ENCODE measurements at places on chromosomes 6 and 20. TPM values are rescaled to one million over a fixed set of nuclear protein-coding genes. Genes with fewer than 3 reads are reported as not detected.

Gene RAD21L1
- not detected for total RNA-seq

Gene MANEA
- 4.8 TPM for total RNA-seq

Gene BPIFB1
- not detected for total RNA-seq

Gene DDO
- total RNA-seq, result 3.4 TPM

Gene SSTR4
- total RNA-seq, result 0.19 TPM

Gene PRR18
- total RNA-seq, result not detected

Gene GGT7
- total RNA-seq, result 14.4 TPM

Gene WDR46
- 37.9 TPM for total RNA-seq

Gene HFE
- total RNA-seq, result 11.1 TPM

Gene BIRC7
- total RNA-seq, result not detected

Gene ABHD16A
- total RNA-seq, result 69.4 TPM

Gene CLIC1
- total RNA-seq, result 269 TPM

Gene UBD
- not detected for total RNA-seq

Gene NKX2-4
- not detected for total RNA-seq

Gene OOEP
- not detected for total RNA-seq

Gene SALL4
- 0.05 TPM for total RNA-seq

Gene NKAPL
- total RNA-seq, result 0.24 TPM

Gene KCNS1
- total RNA-seq, result 0.17 TPM

DNA sequence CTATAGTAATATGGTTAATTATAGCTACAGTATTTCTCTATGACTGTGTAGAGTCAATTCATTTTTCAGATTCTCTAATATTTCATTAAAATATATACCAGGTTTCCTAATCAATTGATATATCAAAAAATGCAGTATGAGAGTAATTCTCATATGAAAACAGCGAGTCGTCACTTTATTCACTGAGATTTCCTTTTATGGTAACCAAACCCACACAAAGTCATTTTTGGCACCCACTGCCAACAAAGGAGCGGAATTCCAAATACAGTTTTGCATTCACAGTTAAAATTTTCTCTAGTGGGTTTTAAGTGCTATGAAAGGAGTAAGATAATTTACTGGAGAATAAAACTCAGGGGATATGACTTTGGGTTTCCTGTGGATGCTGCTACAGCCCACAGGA lies 163.8 kb downstream of the HIVEP2 start:
- DNase-seq, result no peak

DNA sequence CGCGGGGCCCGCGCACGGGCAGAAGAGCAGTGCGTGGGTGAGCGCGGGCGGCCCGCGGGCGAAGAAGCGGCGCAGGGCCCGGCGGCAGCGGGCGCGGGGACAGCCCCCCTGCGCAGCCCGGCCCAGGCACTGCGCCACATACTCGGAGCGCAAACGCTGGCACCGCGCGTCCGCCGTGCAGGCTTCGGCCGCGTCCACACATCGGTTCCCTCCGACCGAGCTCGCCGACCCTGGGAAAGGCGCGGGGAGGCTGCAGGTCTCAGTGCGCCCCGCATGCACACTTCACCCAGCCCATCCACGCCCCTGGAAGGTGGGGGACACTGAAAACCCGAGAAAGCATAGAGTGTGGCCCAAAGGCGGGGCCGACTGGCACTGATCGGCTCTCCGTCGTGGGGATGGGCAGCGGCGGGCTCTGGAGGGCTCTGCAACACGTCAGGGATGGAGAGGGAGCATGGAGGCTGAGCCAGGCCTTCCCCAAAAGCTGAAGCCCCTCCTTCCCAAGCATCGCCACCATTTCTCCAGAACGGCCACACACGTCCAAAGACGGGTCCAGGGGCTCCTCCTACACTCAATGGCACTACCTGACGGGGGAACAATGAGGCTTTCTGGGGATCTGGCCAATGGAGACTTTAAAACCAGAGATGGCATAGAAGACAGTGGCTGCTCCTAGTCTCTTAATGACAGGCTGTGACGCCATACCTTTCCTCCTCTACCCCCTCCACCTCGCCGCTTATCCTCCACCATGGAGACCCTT lies 2.0 kb downstream of the GFRA4 start:
- DNase-seq, result no peak

DNA sequence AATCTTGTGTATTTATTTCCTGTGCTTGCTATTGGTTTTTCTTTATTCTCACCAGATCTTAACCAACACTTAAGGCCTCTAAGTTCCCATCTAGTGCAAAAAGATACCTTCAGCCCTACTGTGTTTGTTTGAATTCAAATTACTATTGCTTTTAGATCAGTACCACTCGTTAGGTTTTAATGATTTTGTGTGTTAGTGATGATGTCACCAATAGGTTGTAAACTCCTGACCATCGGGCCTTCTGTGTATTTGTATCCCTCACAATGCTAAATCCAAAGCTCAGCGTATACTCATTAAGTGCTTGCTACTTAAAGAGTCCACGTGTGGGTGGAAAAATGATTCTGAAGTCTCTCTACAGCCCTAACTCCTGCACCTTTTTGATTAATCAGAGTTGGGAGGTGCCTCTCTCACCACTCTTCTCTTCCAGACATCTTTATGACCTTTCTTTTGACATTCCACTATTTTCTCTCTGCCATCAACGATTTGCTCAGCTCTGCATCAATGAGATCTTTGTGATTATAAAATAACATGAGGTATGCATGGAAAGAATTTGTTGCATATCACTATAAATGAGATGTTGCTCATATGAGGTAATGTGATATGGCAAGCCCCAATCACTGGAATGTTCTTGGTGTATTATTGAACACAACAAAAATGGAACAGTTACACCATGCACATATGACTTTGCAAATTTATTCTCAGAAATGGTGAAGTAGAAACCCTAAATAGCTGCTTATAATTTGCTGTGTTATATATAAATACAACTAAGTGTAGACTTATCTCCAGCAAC lies 55.1 kb upstream of the LAMA2 start:
- DNase-seq, result no peak

- no peak for DNase-seq
Measured at GRCh38 chr20:50111120-50111828, 1.7 kb downstream of the UBE2V1 start.

- DNase-seq, result no peak
Measured at GRCh38 chr6:134173366-134173725, 120.9 kb upstream of the SLC2A12 start.

DNA sequence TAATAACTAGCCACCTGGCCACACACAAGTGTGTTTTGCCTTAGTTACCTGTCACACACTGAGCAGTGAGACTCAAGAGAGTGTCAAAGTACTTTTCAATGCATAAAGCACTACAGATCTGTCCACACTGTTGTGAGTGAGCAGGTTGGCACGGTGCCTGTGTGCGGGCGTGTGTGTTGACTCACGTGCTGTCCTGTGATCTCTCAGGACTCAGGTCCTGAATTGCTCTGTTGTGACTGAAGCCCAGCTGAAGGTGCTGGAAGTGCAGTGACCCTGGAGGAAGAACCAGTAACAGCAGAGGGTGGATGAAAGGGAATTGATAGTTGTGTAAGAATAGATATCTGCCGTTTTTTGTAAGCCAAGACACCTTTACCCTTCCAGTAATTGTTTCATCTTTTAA lies 18.3 kb downstream of the SLC16A10 start:
- peak; percentile 91 for DNase-seq

- no peak for DNase-seq
Measured at GRCh38 chr6:169212436-169212835, 41.2 kb downstream of the THBS2 start.

GRCh38 chr20:38873050-38873581 lies 53.1 kb upstream of the FAM83D start:
- DNase-seq, result peak; percentile 75

DNA sequence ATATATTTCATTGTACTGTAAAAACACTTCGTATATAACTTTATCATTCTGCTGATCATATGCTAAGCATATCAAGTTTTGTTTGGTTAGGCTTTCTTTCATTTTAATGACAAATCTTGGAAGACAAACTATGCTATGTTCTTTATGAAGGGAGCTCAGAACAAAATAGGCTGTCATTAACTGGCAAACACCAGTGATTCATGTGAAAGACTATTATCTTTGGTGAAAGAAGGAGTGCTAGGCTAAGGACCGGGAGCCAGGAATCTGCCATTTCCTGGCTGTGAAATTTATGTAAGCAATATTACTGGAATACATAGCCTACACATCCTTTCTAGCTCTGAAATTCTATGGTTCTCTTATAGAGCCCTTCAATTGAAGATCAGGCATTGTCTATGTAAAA lies 136.2 kb upstream of the CCN2 start:
- DNase-seq, result no peak

- no peak for DNase-seq
Measured at GRCh38 chr6:79377888-79378348, 143.4 kb upstream of the HMGN3 start.

- no peak for DNase-seq
Measured at GRCh38 chr6:67757465-67758033, 877.5 kb upstream of the ADGRB3 start.

DNA sequence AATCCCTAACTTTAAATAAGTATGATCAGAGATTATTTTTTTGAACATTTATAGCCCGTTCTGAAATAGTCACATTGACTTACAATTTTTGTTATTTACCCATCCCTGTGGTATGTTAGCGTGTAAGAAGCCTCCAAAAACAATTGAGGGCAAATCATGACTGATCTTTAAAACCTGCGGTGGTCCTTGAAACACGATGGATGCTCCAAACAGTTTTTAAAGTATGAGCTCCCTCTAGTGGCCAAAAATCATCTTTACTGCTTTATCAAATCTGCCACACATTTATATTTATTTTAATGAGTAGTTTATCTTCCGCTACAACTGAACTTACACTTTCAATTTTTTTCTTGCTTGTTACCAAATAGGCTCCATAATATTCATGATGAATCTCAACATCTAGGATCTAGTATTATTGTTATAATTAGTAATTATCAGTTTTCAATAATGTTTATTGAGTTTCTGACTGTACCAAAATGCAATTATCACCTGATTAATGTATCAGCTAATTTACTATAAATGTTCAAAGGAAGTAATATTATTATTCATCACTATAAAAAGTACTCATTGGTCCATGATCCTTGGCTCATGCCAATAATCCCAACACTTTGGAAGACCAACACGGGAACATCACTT lies 52.2 kb downstream of the MARCKS start:
- no peak for DNase-seq

DNA sequence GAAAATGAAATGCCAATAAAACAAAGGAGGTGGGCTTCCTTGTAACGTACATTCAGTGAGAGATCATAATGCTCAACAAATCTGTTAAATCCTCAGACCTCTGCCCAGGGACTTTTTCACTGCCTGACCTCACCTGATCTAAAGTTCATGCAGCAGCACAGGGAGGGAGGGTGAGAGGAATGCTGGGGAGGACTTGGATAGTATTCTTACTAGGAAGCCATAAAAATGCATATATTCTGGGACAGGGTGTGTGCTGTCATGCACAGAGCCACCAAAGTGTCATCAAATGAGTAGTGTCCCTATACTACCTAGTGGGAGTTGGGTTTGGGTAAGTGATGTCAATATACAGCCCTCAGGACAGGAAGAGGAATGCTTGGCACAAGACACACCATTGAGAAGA lies 32.6 kb downstream of the CLIC5 start:
- no peak for DNase-seq

DNA sequence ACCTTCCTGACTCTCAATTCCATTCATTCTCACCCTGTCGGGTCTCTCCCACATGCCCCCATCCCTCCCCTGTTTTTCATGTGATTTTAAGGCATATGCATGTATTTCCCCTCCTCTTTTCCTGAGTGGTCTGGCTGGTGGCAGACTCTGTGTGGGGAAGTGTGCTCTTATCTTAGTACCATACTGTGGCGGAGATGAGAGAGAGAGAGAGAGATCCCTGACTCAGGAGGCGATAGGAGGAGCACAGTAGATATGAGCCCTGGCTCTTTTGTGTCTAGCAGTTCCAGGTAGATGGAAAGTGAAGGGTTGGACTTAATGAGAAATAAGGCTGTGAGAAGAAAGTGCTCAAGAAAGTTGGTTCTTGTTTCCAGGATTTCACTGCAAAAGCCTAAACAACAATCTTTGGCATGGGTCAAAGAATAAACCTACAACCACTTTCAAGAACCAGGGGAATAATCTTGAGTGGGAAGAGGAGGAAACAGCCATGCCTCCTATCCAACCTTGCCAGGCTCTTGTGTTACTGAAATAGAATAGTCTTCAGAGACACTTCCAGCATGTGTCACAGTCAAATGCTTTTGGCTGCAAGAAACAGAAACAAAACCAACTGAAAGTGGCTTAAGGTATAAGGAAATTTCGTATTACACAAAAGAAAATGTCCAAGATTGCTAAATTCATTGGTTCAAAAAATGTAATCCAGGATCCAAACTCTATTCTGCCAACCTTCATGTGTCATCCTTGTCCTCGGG lies 123.8 kb upstream of the MYLIP start:
- no peak for DNase-seq

GRCh38 chr20:61424628-61425420 lies 172.8 kb downstream of the CDH4 start:
- no peak for DNase-seq

GRCh38 chr6:73565767-73566485 lies 45.1 kb upstream of the EEF1A1 start:
- no peak for DNase-seq

DNA sequence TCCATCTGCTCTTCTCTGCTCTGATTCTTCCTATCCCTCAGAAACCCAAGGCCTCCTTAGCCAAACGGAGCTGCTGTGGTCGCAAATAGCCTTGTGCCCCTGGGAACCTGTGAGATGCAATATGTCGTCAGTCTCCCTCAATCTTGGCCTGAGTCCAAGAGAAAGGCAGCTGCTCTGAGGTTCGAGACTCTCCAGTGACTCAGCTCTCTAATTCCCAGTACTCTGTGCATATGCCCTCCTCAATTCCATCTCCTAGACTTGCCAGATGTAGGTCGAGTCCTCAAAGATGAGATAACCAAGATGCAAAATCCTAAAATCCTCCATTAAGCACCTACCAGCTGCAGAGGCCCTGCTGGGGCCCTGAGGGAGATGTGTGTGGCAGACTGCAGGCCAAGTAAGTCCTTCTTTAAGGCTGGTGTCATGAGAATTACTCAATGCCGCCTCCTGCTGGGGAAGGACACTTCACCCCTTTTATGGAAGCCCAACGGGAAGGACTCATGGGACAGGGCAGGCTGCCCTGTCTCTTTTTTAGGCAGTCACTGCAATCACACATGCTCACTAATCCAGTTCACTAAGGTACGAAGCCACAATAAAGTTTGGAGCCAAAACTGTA lies 28.5 kb downstream of the C6orf15 start:
- peak; percentile 65 for DNase-seq

GRCh38 chr20:34615477-34615876 lies 57.0 kb downstream of the MAP1LC3A start:
- no peak for DNase-seq

All from mucosa of descending colon (tissue), 3 donors.